ENCODE measurements at places on chromosomes 4 and X.
A peak's percentile ranks its signal among the peaks of the same experiment; 100 is the strongest.

DNA sequence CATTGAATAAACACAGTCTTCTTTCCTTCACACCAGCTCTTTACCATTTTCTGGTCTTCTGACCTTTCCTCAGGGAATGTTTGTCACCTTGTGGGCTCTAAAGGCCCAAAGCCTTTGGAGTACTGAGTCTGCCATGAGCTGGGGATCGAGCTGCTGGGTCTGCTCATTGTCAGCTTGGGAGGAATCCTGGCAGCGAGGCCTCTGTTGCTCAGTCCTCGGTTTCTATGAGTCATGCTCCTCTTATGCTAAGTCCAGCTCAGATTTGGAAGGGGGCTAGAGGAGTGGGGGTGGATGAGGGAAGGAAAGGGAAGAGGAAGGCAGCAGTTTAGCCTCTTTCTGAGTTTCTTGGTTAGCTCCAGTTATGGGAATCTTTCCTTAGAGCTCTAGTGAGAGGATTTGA, 31.1 kb downstream of the NHSL2 start:
- no peak for DNase-seq

- DNase-seq: peak; percentile 41
Measured at GRCh38 chrX:107715331-107716117, 60.1 kb downstream of the TSC22D3 start.

DNA sequence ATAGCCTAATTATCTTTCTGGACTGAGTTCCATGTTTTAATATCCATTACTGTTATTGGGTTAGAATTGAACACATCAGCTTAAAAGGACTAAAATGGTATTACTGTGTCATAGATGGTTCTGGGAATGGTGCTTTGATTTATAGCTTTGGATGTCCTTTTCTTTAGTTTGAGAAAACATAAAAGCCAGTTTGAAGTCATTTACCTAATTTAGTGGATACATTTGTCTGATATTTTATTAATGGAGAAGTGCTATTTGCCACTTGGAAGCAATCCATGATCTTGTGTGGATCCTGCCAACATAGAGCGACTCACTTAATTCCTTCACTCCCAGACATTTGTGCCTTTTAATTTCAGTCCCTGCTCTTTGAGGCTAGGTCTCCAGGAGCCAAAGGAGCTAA, 212.4 kb upstream of the PACRGL start:
- DNase-seq: no peak

DNA sequence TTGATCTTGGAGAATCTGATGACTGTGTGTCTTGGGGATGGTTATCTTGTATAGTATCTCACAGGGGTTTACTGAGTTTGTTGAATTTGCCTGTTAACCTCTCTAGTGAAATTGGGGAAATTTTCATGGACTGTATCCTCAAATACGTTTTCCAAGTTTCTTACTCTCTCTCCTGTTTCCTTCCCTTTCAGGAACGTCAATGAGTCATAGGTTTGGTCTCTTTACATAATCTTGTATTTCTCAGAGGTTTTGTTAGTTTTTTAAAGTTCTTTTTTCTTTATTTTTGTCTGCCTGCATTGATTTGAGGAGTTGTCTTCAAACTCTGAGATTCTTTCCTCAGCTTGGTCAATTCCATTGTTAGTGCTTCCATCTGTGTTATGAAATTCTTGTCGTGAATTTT, 227.7 kb upstream of the GPRIN3 start:
- DNase-seq: no peak

GRCh38 chrX:11212741-11213140, 80.5 kb upstream of the AMELX start:
- no peak for DNase-seq

GRCh38 chr4:8585186-8585585, 5.0 kb downstream of the GPR78 start:
- DNase-seq: no peak

DNA sequence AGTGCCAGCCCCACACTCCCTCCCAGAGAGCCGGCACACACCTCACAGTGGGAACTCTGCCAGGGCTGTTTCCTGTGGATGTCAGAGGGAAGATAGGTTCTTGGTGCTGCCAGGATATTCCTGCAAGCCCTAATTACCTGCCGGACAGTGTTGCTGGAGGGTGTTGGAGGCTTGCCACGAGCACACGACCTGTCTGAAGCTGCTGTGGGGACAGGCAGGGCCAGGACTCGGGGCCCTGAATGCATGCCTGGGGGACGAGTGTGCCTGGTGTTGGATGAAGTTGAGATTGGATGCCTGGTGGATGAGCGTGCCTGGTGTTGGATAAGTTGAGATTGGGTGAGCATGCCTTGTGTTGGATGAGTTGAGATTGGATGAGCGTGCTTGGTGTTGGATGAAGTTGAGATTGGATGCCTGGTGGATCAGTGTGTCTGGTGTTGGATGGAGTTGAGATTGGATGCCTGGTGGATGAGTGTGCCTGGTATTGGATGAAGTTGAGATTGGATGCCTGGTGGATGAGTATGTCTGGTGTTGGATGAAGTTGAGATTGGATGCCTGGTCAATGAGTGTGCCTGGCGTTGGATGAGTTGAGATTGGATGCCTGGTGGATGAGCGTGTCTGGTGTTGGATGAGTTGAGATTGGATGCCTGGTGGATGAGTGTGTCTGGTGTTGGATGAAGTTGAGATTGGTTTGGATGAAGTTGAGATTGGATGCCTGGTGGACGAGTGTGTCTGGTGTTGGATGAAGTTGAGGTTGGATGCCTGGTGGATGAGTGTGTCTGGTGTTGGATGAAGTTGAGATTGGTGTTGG, 23.2 kb upstream of the UVSSA start:
- no peak for DNase-seq

- DNase-seq: no peak
Measured at GRCh38 chrX:10971759-10972158, 139.4 kb upstream of the HCCS start.

DNA sequence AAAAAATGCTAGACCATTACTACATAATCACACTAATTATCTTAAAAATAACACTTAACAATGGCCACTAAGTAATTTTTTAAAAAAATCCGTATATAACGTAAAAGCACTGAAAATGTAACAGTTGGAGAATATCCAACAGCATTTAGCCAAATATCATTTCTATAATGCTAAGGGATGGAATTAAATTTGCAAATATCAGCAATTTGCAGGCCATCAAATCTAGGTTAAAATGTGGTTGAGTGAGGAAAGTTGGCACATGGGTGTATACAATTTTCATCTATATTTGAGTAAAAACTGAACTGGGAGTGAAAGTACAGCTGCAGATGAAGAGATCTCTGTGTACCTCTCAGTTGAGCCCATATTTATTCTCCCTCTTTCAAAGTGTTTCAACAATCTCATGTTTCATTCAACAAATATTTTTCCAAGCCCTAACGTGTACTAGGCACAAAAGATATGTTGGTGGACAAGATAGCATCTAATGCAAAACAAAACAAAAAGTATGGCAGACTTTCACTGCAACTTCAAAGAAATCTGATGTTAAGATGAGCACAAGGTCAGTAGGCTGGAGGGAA, 63.0 kb downstream of the MBNL3 start:
- no peak for DNase-seq

- no peak for DNase-seq
Measured at GRCh38 chrX:37786624-37787422, 7.0 kb downstream of the CYBB start.

DNA sequence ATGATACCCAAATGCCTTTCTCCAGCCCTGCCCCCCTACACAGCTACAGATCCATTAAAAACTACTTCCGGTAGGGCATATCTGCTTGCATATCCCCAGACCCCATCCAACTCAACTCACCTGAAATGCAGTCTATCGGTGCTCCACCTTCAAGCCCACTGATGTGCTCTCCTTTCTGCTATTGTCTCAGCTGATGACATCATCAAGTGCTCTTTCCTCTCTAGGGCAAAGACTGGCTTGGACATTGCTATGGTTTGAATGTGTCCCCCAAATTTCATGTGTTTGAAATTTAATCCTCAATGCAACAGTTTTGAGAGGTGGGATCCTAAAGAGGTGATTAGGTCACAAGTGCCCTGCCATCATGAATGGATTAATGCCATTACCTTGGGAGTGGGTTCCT, 212.4 kb downstream of the RELL1 start:
- DNase-seq: no peak

DNA sequence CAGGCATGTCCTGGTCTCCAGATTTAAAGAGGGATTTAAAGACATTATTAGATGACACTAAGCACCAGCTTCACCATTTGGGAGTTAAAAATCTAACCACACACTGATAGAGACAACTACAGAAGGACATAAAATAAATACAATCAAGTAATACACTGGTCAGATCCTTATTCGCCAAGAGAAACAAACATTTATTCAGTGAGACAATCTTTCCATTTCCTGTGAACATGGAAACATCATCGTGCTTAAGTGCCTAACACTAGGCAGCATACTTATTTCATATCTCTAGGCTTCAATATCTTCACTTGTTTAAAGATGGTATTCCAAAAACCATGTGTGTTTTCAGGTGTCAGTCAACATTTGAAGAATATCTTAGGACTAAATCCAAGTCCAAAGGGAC, 103.6 kb downstream of the AREG start:
- DNase-seq: no peak

DNA sequence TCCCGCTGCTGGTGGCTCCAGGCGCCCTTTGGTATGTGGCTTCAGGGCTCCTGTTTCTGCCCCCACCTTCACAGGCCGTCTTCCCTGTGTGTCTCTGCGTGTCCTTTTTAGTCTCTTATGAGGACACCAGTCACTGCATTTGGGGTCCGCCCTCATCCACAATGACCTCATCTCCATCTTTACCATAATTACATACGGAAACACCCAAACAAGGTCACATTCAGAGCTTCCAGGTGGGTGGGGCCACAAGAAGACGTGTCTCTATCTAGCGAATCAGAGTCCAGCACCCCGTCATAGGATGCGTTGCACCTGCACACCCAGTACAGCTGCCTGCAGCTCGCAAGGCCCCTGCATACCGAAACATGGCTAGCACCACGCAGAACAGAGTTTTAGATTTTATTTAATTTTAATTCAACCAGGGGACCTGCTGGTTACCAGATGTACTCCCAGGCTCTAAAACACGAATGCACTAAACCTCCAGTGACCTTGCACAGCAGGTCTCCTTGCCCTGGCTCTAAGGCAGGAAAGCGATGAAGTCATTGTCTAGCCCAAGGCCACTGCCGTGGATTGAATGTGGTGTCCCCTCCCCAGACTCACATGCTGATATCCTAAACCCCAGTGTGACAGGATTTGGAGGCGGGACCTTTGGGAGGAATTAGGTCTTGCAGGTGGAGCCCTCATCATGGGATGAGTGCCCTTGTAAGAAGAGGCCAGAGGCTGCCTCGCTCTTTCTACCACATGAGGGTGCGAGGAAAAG, 30.3 kb downstream of the ABLIM2 start:
- no peak for DNase-seq

DNA sequence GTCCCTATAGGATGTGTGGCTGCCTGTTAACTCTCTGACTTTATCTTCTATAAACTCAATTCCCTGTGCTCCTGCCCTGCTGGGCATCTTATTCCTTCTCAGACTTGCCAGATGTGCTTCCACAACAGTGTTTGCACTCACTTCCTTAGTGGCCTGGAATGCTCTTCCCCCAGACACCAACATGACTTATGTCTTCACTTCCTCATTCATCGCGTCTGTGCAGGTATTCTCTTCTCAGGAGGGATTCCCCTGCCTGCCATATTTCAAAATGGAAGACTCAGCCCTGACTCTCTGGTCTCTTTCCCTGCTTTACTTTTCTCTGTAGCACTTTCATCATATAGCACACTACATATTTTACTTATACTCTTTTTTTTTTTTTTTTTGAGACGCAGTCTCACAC, 344.0 kb downstream of the CENPC start:
- no peak for DNase-seq
